Motor neuron (in vitro differentiated cells): ENCODE measurements at places on chromosomes 7 and 10. TPM values are rescaled to one million over a fixed set of nuclear protein-coding genes. Genes with fewer than 3 reads are reported as not detected.

The PROSER2 gene
- 1.1 and 1.7 TPM in 2 replicates for total RNA-seq

DNA sequence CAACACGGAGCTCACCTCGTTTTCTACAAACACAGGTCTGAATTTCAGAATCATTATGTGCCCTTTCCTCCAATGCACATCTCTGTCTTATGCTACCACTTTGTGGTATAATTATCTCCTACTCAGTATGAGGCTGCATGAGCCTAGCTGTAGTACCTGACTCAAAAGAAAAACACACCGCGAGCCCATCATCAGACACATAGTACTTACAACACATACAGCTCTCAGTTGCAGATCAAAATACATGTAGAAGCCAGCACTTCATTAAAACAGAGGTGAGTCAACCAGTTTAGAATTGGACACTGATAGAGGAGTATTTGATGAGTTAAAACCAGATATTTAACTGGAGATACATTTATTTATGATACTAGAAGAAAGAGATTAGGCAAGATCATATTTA lies 1.4 kb upstream of the RTKN2 start:
- ATAC-seq: no peak

DNA sequence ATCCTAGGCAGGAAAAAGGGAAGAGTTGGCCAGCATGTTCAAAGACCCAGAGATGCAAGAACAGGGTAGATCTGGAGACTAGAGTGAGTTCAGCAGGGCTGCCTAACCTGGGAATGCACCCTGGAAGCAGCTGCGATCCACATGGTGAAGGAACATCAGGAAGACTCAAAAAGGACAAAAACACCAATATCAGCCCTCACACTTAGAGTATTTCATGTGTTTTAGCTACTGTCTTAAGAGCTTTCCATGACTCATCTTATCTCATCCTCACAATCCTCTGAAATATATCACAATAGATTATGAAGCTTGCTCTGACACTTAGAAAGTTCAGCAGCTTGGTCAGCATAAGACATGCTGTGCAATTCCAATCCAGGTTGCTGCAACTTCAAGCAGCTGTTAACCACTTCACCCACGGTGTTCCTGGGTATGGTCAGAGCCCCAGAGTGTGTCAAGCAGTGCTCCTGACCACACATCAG lies 380.9 kb downstream of the PARD3 start:
- ATAC-seq: peak; percentile 27

DNA sequence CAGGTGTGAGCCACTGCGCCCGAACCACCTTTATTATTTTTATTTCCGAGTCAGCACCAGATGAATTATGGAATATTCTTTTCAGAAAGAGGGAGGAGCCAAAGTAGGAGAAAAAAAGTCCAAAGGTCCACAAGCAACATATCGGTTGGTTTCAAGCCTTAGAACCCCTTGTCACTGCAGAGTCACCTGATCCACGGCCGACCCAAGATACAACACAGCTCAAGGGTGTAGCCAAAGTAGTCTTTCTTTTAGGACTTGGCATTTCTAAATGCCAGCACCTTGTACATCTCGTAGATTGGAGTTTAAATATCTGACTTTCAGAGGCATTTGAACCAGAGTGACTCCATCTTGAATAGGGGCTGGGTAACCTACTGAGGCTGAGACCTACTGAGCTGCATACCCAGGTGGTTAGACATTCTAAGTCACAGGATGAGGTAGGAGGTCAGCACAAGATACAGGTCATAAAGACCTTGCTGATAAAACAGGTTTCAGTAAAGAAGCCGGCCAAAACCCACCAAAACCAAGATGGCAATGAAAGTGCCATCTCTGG lies 113.9 kb upstream of the ANLN start:
- ATAC-seq: no peak
